Cerebellum (tissue), 4 donors: ENCODE measurements at places on chromosomes 4 and X.

DNA sequence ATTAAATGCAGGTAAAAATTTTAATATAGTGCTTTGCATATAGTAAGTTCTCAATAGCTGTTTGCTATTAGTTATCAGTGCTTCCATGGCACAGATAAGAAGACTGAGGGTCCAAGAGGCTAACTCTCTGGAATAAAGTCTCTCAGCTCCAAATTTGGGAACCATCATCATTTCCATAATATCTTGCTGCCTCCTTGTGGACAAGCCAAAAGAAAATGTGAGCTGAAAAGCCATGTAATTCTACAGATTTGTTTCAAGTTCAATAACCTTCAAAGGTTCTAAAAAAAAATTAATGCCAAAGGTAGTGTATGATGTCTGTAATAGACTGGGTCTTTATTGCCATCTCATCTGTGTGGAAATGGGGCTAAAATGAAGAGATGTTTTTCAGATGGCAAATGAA, 136.9 kb upstream of the VCX start:
- DNase-seq = no peak

GRCh38 chrX:2414384-2414783, 86.4 kb downstream of the DHRSX start:
- no peak for DNase-seq

GRCh38 chrX:81662381-81662780, 460.5 kb downstream of the SH3BGRL start:
- no peak for DNase-seq

GRCh38 chrX:70454441-70455365, 10.1 kb downstream of the DLG3 start:
- peak; percentile 73 for DNase-seq

- peak; percentile 54 for DNase-seq
Observed at GRCh38 chr4:150150629-150151062, 72.4 kb downstream of the DCLK2 start.

DNA sequence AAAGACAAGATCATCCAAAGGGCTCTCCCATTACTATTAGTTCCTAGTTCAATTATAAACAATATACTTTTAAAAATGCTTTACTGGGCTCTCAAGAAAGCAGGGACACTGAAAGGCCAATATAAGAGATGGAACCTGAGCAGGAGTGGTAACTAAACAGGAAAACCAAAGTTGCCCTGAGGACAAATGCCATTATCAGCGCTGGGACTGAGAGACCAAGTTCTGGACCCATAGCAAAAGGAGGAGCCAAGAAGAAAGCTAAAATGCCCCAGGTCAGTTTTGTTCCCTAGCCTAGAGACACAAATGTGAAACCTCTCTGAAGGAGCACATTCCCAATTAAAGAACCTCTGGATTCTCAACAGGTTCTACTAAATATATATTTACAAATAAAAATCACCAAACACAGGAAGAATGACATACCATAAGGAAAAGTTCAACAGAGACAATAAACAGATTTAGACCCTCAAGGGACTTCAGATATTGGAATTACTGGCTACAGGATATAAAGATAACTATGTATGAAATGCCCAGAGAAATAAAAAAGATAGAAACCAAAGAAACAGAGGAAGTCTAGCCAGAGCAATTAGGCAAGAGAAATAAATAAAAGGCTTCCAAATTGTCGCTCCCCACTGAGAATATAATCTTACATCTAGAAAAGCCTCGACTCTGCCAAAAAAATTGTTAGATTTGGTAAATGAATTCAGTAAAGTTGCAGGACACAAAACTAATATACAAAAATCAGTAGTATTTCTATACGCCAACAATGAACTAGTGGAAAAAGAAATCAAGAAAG, 67.1 kb downstream of the KLHL8 start:
- DNase-seq = no peak

DNA sequence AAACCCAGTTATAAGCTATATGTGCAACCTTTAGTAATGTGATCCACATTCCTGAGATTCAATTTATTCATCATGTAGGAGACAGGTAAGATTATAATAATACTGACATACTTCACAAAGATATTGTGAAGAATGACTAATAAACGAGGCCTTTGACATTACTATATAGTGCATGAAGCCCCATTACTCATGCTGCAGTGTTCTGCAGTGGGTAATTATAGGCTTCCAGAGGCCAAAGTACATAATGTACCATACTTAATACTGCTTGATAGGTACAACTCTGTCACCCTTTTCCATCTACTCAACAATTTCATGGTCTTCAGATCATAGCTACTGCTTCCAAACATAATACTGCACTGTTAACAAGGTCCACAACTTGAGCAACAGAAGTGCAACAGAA, 68.9 kb downstream of the COL25A1 start:
- no peak for DNase-seq
